ENCODE measurements at places on chromosomes 2 and 18. TPM values are rescaled to one million over a fixed set of nuclear protein-coding genes. Genes with fewer than 3 reads are reported as not detected.

RSAD2 gene
- total RNA-seq, result 1.5 TPM

DOK6 gene
- 39.6 TPM for total RNA-seq

RMC1 gene
- 29.4 TPM for total RNA-seq

PIEZO2 gene
- total RNA-seq, result 11.0 TPM

CWC22 gene
- 19.5 TPM for total RNA-seq

All from cerebellum (tissue), 4 donors.